Sigmoid colon (tissue), 7 donors: ENCODE measurements at places on chromosomes 12 and 14. TPM values are rescaled to one million over a fixed set of nuclear protein-coding genes. Genes with fewer than 3 reads are reported as not detected.

The TOMM20L gene
- total RNA-seq, result not detected

The ISCU gene
- total RNA-seq, result 237 TPM

The KRT72 gene
- total RNA-seq, result not detected

The EML5 gene
- total RNA-seq, result 3.7 TPM

The ARL1 gene
- total RNA-seq, result 69.2 TPM

The PLEK2 gene
- 0.16 TPM for total RNA-seq
